ENCODE measurements at places on chromosomes 12 and 14.

GRCh38 chr12:131499160-131499863, 211.6 kb upstream of the SFSWAP start:
- DNase-seq = no peak

- DNase-seq = no peak
These were observed 131.2 kb upstream of the ARID2 start for GRCh38 chr12:45598336-45598735.

- DNase-seq = no peak
These were observed 7.1 kb upstream of the TBX5 start for GRCh38 chr12:114412825-114413749.

- DNase-seq = no peak
These were observed 44.4 kb downstream of the JAG2 start for GRCh38 chr14:105123981-105124765.

GRCh38 chr12:49983892-49984291, 11.1 kb downstream of the AQP6 start:
- no peak for DNase-seq

- DNase-seq = no peak
These were observed 444.0 kb downstream of the CCER1 start for GRCh38 chr12:90510948-90511347.

- no peak for DNase-seq
These were observed 26.1 kb upstream of the APOLD1 start for GRCh38 chr12:12759234-12759915.

- DNase-seq = no peak
These were observed 112.5 kb downstream of the FBXL14 start for GRCh38 chr12:1481906-1482305.

DNA sequence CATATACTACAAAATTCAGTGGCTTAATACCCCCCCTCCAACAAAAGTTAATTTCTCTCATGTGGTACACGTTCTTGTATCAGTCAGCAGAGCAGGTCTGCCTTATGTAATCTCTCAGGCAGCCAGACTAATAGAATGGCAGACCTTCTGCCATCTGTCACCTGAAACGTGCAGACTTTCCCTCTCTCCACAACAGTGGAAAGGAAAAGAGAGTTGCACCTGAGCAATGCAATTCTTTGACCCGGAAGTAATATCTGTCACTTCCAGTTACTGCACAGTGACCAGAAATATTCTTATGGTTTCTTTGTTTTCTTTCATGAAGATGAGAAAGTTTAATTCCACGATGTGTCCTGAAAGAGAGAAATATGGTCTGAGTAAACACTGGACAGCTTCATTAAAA, 14.4 kb downstream of the KERA start:
- no peak for DNase-seq

DNA sequence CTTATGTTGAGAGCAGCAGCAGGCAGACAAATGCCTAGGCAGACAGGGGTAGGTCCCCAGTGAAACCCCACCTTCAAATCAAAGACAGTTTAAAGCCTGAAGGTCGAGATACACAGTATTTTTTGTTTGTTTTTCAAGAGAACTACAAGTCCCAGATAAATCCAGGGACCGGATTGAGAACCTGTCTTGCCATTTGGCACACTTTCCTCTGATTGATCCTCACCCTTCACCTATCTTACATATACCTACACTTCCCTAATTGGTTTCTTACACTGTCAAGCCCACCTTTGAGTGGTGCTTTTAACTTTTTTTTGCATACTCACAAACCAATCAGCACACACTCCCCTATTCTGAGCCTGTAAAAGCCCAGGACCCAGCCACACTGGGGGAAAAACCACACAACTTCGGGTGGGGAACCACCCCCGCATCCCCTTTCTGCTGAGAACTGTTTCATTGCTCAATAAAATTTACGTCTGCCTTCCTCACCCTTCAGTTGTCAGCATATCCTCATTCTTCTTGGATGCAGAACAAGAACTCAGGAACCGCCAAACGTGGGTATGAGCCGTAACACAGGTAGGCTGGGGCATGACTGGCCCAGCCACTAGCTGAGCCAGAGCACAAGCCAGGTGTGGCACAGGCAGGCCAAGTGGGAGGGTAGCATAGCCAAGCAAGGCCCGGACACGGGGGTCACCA, 11.1 kb downstream of the DICER1 start:
- DNase-seq = no peak

- DNase-seq = no peak
These were observed 92.6 kb downstream of the KIF26A start for GRCh38 chr14:104230946-104231345.

DNA sequence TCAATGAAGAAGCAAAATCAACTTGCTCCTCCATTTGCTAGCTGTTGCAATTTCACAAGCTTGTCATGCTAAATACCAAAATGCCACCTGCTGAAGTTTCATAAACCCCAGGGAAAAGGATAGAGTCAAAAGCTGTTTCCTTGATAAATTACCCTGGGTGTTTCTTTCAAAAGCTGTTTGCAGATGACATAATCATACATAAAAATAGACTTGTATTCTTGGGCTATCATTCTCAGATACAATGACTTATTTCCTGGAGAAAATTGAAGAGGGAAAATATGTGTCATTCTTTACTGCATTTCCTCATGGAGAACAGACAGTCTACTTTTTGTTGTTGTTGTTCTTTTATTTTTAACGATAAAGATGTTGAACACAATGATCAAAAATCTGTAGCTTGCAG, 119.2 kb downstream of the GALC start:
- no peak for DNase-seq

DNA sequence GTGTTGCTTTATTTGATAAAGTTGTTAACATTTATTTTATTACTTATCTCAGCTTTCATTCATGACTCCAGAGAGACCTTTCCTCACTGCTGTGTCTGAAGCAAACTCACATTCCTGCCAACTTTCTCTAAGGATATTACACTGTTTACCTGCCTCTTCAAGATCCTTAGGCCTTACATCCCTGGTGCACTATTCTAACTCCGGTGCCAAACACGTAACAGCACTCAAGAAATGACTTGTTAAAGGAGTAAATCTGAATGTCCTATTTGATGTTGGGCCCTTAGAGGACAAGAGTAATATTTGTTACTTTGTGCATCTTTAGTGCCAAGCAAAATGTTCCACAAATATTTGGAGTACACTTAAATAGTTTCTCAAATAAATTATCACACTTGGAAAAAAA, 324.1 kb upstream of the FLRT2 start:
- DNase-seq = no peak

DNA sequence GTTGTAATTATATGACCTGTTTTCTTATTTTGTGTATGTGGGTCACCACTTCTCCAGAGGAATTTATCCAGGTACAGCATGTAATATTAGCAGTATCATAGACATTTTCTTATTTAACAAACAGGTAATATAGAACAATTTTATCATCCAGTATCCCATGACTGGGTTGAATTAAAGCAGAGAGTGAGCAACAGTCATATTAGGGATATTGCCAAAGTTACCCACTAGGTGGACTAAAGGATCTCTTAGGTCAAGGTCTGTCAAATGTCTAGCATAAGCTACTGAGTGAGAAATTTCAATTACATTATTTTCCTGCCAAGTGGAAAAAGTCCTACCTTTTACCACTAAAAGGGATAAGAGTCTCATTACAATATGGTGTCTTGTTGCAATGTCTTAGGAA, 62.1 kb upstream of the TRIM9 start:
- peak; percentile 8 for DNase-seq

- peak; percentile 29 for DNase-seq
These were observed 32.0 kb downstream of the TC2N start for GRCh38 chr14:91835197-91835919.

- no peak for DNase-seq
These were observed 20.1 kb upstream of the PLEK2 start for GRCh38 chr14:67432050-67432564.

- no peak for DNase-seq
These were observed 13.8 kb downstream of the TESC start for GRCh38 chr12:117085318-117085947.

DNA sequence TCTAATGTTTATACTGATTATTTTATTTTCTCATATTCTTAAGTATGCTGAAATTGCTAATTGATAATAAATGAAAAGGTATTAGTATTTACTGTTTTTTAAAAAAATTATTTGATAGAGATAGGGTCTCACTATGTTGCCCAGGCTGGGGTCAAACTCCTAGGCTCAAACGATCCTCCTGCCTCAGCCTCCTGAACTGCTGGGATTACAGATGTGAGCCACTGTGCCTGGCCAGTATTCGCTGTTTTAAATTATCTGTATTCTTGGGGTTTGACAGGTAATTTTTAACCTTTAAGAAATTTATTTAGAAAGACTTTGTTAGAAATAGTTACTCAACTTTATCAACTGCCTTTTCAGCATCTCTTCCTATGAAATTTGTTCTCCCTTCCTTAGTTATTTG, 32.2 kb downstream of the RAN start:
- no peak for DNase-seq

- no peak for DNase-seq
These were observed 518.1 kb downstream of the TMEM121 start for GRCh38 chr14:106044515-106044914.

DNA sequence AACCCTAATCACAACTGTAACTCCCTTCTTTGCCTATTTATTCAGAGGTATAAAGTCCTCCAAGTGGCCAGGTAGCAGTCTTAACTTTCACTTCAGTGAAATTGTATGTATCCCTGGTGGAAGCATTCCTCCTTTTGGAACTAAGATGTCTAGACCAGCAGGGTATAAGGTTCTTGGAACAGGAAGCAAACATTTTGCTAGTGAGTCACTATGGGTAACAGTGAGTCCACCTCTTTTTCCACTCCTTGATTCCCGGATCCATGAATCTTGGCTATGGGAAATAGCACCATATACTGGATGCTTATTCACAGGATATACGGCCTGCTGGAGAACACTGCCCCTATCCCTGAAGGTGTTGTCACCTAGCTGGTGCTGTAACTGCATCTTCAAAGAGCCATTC, 80.2 kb downstream of the KCNA5 start:
- no peak for DNase-seq

DNA sequence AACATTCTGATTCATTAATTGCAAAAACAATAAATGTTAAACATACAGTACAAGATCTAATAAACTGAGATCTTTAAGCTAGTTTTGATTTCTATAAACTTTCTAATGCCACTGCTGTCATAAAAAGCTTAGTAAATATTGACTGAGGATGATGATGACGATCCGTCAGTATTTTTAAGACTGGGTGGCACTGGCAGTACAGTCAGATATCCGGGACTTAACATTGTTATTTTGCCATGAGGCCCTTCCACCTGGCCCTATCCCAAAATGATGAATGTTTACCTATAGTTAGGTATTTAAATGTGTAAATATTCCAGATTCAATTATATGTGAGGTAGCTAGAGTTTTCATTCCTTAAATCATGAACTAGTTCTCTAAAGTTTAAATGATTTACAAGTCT, 158.5 kb downstream of the FOXA1 start:
- DNase-seq = no peak

DNA sequence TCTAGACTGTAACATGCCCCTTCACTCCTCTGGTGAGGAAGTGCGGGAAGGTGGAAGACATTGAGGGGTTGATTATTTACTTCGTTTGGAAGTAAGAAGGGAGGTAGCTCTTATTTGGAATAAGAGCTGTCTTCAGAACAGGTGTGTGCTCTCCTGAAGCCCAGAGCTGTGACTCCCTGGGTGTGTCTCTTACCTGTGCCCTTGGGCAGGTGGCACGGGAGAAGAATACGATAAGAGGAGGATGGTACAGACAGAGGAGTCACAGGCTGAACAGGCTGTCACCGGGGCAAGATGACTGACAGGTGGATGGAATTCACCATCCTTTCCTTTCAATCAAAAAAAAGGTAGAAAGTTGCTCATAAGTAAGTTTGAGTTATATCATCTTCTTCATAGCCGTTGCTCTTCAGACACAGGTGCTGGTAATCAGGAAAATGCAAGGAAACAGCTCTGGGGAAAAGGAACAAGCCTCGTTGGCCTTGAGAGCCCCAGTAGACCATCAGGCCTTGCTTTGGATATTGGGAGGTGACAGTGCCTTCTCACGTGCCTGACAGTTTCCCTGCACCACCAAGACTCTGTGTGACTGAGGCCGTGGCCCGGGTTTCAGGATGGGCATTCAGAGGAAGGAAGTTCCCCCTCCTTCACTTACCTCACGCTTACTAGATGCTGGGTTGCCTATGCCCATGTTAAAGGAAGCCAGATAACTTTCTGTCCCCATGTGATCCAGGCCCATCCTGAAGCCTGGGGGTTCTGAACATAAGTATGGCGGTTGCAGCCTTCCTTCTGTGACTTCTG, 120.4 kb downstream of the ETV6 start:
- no peak for DNase-seq

DNA sequence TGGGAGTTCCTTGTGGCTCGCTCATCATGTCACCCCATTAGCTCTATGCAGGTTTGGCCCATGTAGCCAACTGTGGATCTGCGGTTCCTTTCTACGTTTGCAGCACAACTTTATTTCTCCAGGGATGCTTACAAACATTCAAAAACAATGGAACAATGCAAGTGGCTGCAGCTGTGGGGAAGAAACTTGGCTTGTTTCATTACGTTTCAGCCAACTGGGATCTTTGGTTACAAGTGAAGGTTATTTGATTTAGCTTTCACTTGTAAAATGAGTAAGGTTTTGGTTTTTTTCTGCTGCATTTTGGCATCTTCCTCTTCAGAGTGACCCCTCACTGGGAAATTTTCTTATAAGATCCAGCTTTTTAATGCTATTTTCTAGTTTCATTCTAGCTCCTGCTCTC, 105.9 kb downstream of the PLXNC1 start:
- no peak for DNase-seq

GRCh38 chr12:80690090-80690489, 17.3 kb upstream of the MYF6 start:
- DNase-seq = no peak

DNA sequence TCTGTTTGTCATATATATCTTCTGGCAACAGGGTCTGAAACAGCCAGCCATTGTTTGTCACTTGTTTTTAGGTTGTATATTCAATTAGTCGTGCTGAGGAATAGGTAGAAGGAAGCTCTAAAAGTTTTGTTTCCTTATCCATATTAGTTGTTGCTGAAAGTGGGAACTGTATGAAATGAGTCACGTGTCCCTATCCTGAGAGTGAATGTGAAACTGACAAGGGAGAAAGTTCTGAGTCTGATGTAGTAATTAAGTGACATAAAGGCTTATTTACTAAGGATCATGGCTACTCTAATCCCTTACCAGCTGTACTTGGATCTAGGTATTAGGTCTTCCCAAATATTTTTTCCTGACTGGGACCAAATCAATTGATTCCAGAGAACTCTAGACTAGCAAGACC, 16.4 kb downstream of the FAM234B start:
- no peak for DNase-seq

DNA sequence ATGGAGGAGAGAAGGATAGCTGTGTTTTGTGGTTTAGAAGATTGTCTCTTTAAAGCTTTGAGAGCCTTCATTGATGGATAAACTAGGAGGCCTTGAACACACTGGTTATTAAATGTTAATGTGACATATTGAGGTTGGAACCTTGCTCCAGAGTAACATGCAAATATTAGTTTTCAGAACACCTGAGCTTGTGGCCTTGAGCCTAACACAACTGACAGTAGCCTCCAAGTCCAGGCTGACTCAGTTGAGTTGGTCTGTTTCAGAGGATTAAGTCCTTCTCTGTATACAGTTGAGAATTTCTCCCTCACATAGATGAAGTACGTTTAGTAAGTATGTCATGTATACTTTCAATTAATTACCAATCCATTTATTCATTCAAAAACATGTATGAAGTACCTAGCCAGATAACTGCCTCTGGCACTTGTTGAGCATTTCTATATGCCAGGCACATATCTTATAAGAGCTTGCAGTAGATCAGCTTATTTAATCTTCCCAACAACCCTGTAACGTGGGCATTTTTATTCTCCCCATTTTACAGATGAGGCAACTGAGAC, 63.5 kb downstream of the ELK3 start:
- DNase-seq = no peak

- no peak for DNase-seq
These were observed 31.9 kb downstream of the FBRSL1 start for GRCh38 chr12:132521712-132522292.

All from CD8-positive, alpha-beta T cell (primary cell).